Mammary epithelial cell (primary cell): ENCODE measurements at places on chromosomes 2 and 18. TPM values are rescaled to one million over a fixed set of nuclear protein-coding genes. Genes with fewer than 3 reads are reported as not detected.

Gene DLX2
- polyA plus RNA-seq = 0.16 TPM

Gene SNTG2
- not detected for polyA plus RNA-seq

Gene PROKR1
- 0.01 TPM for polyA plus RNA-seq

Gene EDAR
- 0.11 TPM for polyA plus RNA-seq

Gene COL6A3
- 0.16 TPM for polyA plus RNA-seq

Gene ATP6V1B1
- 0.03 TPM for polyA plus RNA-seq

Gene METTL8
- polyA plus RNA-seq = 24.8 TPM

Gene DLX1
- 0.52 TPM for polyA plus RNA-seq

Gene IL36A
- not detected for polyA plus RNA-seq

Gene ZSCAN30
- 4.0 TPM for polyA plus RNA-seq

Gene ITPRIPL1
- polyA plus RNA-seq = 0.17 TPM

Gene FBXO15
- 0.36 TPM for polyA plus RNA-seq

Gene RNF144A
- polyA plus RNA-seq = 1.6 TPM

Gene MIB1
- 15.2 TPM for polyA plus RNA-seq

Gene MARCO
- polyA plus RNA-seq = 0.07 TPM

Gene TACR1
- polyA plus RNA-seq = not detected

Gene SERPINB4
- polyA plus RNA-seq = 1.3 TPM

Gene GPR45
- not detected for polyA plus RNA-seq

Gene FAM161A
- polyA plus RNA-seq = 0.46 TPM

Gene DOK6
- not detected for polyA plus RNA-seq

Gene PLB1
- 2.0 TPM for polyA plus RNA-seq

Gene CD207
- polyA plus RNA-seq = not detected

Gene NTSR2
- polyA plus RNA-seq = not detected

Gene TRIM43
- 0.09 TPM for polyA plus RNA-seq

Gene GLS
- polyA plus RNA-seq = 35.5 TPM

Gene TMEM169
- polyA plus RNA-seq = 0.15 TPM
